Liver (tissue), 10 donors: ENCODE measurements at places on chromosomes 13 and 19. TPM values are rescaled to one million over a fixed set of nuclear protein-coding genes. Genes with fewer than 3 reads are reported as not detected.
A peak's percentile ranks its signal among the peaks of the same experiment; 100 is the strongest.

- no peak overlapping the region for H3K27ac ChIP-seq
- DNase-seq: no peak
- no peaks in the 10 kb centered on the region for H3K27me3 ChIP-seq
- H3K36me3 ChIP-seq: no peaks in the 10 kb centered on the region
- peaks cover 11% of the 10 kb centered on the region for H3K4me1 ChIP-seq
Measured at GRCh38 chr19:48274938-48275337, 5.1 kb downstream of the ZNF114 start.

- no peaks in the 10 kb centered on the region for H3K27me3 ChIP-seq
- no peaks in the 10 kb centered on the region for H3K36me3 ChIP-seq
- no peaks in the 10 kb centered on the region for H3K4me1 ChIP-seq
- no peak overlapping the region for H3K27ac ChIP-seq
- no peak for DNase-seq
Measured at GRCh38 chr13:64234255-64234654, 2818.6 kb upstream of the PCDH20 start.

GRCh38 chr19:27833031-27833430 is 1379.9 kb downstream of the UQCRFS1 start:
- no peak overlapping the region for H3K27ac ChIP-seq
- no peak overlapping the region for H3K4me3 ChIP-seq
- H3K36me3 ChIP-seq: no peaks in the 10 kb centered on the region
- DNase-seq: no peak
- no peaks in the 10 kb centered on the region for H3K27me3 ChIP-seq

DNA sequence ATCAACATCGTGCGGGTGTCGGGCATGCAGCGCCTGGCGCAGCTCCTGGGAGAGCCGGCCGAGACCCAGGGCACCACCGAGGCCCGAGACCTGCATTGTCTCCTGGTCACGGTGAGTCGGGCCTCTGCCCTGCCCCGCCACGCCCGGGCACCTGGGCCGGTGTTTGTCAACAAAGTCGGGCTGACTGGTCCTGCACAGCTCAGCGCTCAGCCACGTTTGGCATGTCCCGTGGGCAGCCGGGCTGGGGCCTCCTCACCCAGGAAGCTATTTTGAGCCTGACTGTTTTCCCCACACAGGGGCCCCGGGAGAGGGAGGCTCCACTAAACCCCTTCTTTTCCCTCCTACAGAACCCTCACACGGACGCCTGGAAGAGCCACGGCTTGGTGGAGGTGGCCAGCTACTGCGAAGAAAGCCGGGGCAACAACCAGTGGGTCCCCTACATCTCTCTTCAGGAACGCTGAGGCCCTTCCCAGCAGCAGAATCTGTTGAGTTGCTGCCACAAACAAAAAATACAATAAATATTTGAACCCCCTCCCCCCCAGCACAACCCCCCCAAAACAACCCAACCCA is 1.3 kb downstream of the GADD45B start:
- no peaks in the 10 kb centered on the region for H3K27me3 ChIP-seq
- peaks cover 7% of the 10 kb centered on the region for H3K36me3 ChIP-seq
- H3K4me3 ChIP-seq: peak overlapping the region; percentile 81

DNA sequence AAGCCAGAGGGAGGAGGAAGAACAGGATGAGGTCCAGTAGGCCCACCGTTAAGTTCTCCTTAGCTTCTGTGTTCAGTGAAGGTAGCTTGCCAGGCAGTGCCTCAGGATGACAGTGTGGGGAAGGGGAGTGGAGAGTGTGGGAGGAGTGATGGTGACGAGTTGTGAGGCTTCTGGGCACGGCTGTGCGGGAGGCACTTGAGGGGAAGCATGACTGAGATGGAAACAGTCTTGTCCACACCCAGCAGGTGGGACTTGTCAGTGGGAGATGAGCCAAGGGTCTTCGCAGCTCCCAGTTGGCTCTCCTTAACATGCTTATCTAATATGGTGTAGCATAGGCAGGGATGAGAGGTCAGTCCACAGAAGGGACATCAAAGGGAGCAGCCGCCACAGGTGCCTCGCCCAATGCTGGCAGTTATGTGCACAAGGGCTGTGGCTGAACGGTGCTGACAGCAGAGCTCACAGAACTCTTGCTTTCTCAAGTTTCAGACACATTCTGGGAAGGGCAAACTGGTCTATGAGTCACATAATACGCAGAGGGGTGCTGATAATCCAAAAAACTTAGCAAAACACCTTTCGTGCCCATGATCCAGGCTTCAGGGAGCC is 47.5 kb downstream of the OXGR1 start:
- no peaks in the 10 kb centered on the region for H3K4me1 ChIP-seq
- no peaks in the 10 kb centered on the region for H3K36me3 ChIP-seq
- H3K27me3 ChIP-seq: no peaks in the 10 kb centered on the region
- DNase-seq: no peak
- H3K27ac ChIP-seq: no peak overlapping the region

DNA sequence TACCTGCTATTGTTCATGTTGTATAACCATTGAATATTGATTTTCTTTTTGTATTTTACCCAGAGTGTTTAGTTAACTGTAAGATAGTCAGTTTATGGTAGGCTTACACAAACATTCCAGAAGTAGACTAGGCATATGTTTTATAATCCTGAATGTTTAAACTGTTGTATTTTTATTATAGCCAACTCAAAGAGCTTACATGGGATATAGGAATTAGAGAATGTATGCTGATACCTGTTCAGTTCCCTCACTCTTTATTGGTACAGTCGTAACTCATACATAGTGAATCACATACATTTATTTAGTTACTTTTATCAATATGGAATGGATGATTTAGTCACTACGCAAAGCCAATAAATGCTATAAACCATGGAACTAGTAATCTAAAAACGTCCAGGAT is 657.9 kb downstream of the SLITRK5 start:
- no peak for DNase-seq
- no peaks in the 10 kb centered on the region for H3K36me3 ChIP-seq
- no peaks in the 10 kb centered on the region for H3K4me1 ChIP-seq
- H3K27me3 ChIP-seq: no peaks in the 10 kb centered on the region

- no peak for DNase-seq
- no peak overlapping the region for H3K4me3 ChIP-seq
- H3K4me1 ChIP-seq: no peaks in the 10 kb centered on the region
Measured at GRCh38 chr13:101695870-101696516, 243.5 kb downstream of the ITGBL1 start.

The ZNF570 gene
- 2.3 TPM for total RNA-seq
